ENCODE measurements at places on chromosomes 16 and 17.

DNA sequence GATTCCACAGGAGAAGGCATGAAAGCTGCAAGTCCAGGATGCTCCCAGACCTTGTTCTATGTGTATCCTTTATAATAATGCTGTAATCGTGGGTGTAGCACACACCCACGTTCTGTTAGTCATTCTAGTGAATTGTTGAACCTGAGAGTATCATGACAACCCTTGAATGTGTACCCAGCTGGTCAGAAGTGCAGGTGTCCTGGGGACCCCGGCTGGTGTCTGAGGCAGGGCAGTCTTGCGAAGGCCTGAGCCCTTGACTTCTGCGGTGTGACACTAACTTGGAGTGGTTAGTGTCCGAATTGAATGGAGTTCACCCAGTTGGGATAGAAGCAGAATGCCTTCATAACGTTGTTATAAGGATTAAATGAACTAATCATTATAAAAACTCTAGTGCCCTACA is 218.0 kb upstream of the TNRC6C start:
- no peak for DNase-seq

GRCh38 chr16:87470332-87470731 is 22.5 kb downstream of the ZCCHC14 start:
- DNase-seq: no peak

- DNase-seq: no peak
Measured at GRCh38 chr17:57444682-57445450, 188.5 kb downstream of the MSI2 start.

DNA sequence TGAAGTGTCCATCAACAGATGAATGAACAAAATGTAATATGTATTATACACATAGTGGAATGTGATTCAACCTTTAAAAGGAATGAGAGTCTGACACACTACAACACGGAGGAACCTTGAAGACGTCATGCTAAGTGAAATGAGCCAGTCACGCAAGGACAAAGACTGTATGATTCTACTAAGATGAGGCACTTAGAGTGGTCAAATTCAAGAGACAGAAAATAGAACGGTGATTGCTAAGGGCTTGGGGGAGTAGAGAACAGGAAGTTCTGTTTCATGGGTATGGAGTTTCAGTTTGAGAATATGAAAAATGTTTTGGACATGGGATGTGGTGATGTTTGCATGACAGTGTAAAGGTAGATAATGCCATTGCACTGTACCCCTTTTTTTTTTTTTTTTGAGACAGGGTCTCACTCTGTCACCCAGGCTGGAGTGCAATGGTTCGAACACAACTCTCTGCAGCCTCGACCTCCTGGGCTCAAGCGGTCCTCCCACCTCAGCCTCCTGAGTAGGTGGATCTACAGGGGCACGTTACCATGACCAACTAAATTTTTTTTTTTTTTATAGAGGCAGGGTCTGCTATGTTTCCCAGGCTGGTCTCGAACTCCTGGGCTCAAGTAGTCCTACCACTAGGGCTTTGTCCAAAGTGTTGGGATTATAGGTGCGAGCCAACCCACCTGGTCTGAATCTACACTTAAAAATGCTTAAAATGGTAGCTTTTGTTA is 2.9 kb upstream of the CCDC102A start:
- no peak for DNase-seq

Data from NCI-H1092 treated with DMSO at 0.1 percent for 48 hours (cell line).